Activated CD4-positive, alpha-beta T cell treated with anti-CD3 and anti-CD28 coated beads, Interleukin-2, amount 50 U/mL, for 24 hours (primary cell): ENCODE measurements at places on chromosomes 6 and 20.

- no peak for DNase-seq
Measured at GRCh38 chr6:57027301-57027700, 19.2 kb upstream of the KIAA1586 start.

- no peak for DNase-seq
Measured at GRCh38 chr6:9408402-9409117, 973.2 kb upstream of the SLC35B3 start.

- no peak for DNase-seq
Measured at GRCh38 chr6:158445426-158446085, 114.3 kb upstream of the TMEM181 start.

- no peak for DNase-seq
Measured at GRCh38 chr20:64084685-64085152, 521 bp upstream of the LKAAEAR1 start.
